Activated T-helper 17 cell treated with anti-CD3 and anti-CD28 coated beads, Interleukin-2, amount 50 U/mL, for 72 hours (primary cell): ENCODE measurements at places on chromosomes 7 and 10. TPM values are rescaled to one million over a fixed set of nuclear protein-coding genes. Genes with fewer than 3 reads are reported as not detected.

Gene ETV1
- total RNA-seq, result 1.7 TPM

Gene HTR5A
- not detected for total RNA-seq

Gene VPS37D
- total RNA-seq, result 0.15 TPM

Gene CDHR3
- 2.2 TPM for total RNA-seq

Gene ECHDC3
- total RNA-seq, result 1.5 TPM

Gene ZNF425
- 0.39 TPM for total RNA-seq

Gene VAX1
- total RNA-seq, result not detected

Gene NKX2-3
- not detected for total RNA-seq

Gene CLEC5A
- total RNA-seq, result not detected

Gene FAM237B
- total RNA-seq, result not detected

Gene KCNIP2
- total RNA-seq, result 39.3 TPM

Gene CALN1
- total RNA-seq, result not detected

Gene C10orf88
- total RNA-seq, result 13.3 TPM

Gene UTF1
- total RNA-seq, result not detected

Gene NPSR1
- total RNA-seq, result not detected

Gene ACTR3C
- 9.4 TPM for total RNA-seq

Gene LEP
- total RNA-seq, result not detected

Gene CFAP43
- total RNA-seq, result not detected

Gene CYP2E1
- 5.4 TPM for total RNA-seq

Gene GOLGA7B
- 5.8 TPM for total RNA-seq

Gene RBM20
- total RNA-seq, result not detected

Gene CDK14
- total RNA-seq, result 0.04 TPM

Gene GOT1
- 20.1 TPM for total RNA-seq

Gene TMEM139
- total RNA-seq, result 0.86 TPM

Gene PON1
- total RNA-seq, result not detected

Gene PNLIPRP3
- not detected for total RNA-seq

Gene DIP2C
- total RNA-seq, result 1.1 TPM

Gene GNAT3
- not detected for total RNA-seq

Gene PAXIP1
- 32.0 TPM for total RNA-seq

Gene TRUB1
- total RNA-seq, result 13.4 TPM

Gene KNDC1
- 0.26 TPM for total RNA-seq

Gene SLC18A3
- not detected for total RNA-seq

Gene SFTPA1
- total RNA-seq, result not detected

Gene EFCAB10
- total RNA-seq, result not detected

Gene DNAH11
- total RNA-seq, result 5.9 TPM

Gene TSPAN13
- 1.1 TPM for total RNA-seq

Gene LHPP
- total RNA-seq, result 7.4 TPM

Gene CLDN3
- not detected for total RNA-seq

Gene NKX1-2
- total RNA-seq, result not detected

Gene CRPPA
- total RNA-seq, result 0.65 TPM

Gene BTBD16
- not detected for total RNA-seq

Gene ELOVL3
- 0.24 TPM for total RNA-seq

Gene RGR
- total RNA-seq, result not detected

Gene DCLRE1A
- total RNA-seq, result 7.9 TPM

Gene UNC5B
- not detected for total RNA-seq

Gene ACADSB
- total RNA-seq, result 30.6 TPM
